Psoas muscle (tissue), 8 donors: ENCODE measurements at places on chromosomes 2 and 18. TPM values are rescaled to one million over a fixed set of nuclear protein-coding genes. Genes with fewer than 3 reads are reported as not detected.

Gene IRS1
- total RNA-seq: 11.9 TPM

Gene TIGD1
- total RNA-seq: 3.2 TPM

Gene VPS54
- total RNA-seq: 8.9 TPM

Gene FLACC1
- 1.9 TPM for total RNA-seq

Gene PLCL1
- 9.6 TPM for total RNA-seq

Gene PCARE
- total RNA-seq: 0.68 TPM

Gene ADD2
- total RNA-seq: 1.8 TPM

Gene EPHA4
- 3.3 TPM for total RNA-seq

Gene BBS5
- 12.3 TPM for total RNA-seq

Gene HOXD13
- total RNA-seq: not detected
